ENCODE measurements at places on chromosomes 7 and 10. TPM values are rescaled to one million over a fixed set of nuclear protein-coding genes. Genes with fewer than 3 reads are reported as not detected.

The ITGB8 gene
- 0.08 TPM for total RNA-seq

The TLL2 gene
- 0.34 TPM for total RNA-seq

The PLEKHS1 gene
- not detected for total RNA-seq

- DNase-seq = no peak
These were observed 80.1 kb upstream of the FAM133B start for GRCh38 chr7:92670204-92670851.

- no peak for DNase-seq
These were observed 711.2 kb upstream of the NRP1 start for GRCh38 chr10:34045571-34046190.

DNA sequence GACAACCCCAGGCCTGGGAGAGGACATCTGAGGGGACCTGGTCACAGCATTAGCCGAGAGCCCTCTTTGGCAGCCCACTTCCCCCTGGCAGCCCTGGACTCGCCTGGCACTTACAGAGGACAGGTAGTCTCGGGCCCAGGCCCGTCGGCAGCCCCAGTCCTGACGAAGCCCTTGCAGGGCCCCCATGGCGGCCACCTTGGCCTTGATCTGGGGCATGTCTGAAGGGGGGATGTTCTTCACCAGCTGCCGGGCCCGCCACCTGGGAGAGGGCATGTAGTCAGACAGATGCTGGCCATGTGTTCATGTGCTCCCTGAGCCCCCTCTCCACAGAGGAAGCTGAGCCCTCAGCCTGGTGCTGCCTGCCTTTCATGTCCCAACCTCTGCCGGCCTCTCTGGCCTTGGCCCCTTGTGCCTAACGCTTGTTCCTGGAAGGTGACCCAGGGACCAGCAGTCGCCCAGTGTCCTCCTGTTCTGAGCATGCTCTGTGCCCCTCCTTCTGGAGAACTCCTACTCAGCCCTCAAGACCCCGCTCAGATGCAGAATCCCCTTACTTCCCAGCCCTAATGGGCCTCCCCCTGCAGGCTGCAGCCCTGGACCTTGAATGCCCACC is 13.9 kb downstream of the MYO1G start:
- DNase-seq = no peak

DNA sequence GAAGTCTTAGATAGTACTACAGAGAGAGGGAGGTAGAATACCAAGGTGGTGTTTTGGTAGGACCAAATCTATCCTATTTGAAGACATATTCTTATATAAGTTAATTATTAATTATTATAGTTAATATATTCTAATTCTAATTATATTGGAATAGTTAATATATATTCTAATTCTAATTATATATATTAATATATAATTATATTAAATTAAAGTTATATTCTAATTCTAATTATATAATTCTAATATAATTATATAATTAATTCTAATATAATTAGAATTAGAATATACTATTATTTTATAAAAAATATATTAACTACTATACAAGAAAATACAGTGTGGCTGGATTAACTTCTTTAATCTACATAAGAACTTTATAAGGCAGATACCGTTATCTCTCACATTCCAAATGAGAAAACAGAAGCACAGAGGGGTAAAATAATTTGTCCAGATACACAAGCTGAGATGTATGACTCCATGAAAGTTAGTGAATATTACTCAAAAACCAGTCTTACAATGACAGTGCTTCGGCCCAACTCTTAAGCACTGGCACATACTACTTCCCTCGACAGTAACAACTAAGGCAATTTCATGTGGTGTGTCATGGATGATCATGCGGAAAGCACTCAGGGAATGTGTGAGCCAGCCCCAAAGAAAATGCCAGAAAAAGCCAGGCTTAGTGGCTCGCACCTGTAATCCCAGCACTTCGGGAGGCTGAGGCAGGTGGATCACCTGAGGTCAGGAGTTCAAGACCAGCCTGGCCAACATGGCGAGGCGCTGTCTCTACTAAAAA is 42.6 kb downstream of the TYW1B start:
- no peak for DNase-seq

DNA sequence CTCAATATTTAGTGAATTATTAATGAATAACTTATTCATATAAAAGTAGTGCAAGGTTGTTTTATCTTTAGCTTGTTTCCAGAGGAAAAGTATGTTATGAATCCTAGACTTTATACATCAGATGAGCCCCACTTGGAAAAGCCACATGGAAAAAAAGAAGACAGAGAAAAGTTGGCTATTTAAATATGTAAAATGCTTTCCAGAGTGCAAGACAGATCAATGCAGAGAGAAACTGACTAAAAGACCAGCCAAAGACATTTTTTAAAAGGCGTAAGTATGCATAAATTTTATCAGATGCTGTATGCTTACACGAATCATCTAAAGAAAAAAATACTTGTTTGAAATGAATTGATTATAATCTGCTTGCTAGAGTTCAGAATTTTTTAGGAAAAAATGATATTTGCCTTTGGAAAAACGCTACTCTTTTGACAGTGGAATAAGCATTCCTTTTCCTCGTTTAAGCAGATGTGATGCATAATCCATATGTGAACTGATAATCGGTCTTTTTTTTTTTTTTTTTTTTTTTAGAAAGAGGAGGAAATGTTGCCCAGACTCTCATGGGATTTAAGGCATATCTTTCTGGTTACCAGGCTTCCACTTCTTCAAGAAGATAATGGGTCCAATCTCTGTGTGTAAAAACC is 70.7 kb downstream of the RELN start:
- no peak for DNase-seq
